ENCODE measurements at places on chromosomes 1 and 21.
A peak's percentile ranks its signal among the peaks of the same experiment; 100 is the strongest.

DNA sequence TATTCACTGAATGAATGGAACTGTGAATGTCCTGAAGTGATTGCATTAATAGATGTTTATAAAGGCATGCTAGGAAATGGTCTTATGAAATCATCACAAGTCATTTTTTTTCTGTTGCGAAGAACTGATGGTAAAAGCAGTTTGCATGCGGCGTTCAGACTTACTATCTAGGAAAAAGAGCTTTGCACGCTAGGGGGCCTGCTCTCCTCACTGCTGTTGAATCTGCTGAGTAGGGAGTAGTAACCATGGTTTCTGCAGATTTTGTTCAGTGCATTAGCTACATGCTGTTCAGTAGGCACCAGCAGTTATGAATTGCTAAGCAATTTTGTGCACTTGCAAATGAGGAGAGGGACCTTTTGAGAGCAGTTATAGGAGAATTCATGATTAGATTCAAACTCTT, 57.9 kb downstream of the CENPF start:
- DNase-seq: no peak

DNA sequence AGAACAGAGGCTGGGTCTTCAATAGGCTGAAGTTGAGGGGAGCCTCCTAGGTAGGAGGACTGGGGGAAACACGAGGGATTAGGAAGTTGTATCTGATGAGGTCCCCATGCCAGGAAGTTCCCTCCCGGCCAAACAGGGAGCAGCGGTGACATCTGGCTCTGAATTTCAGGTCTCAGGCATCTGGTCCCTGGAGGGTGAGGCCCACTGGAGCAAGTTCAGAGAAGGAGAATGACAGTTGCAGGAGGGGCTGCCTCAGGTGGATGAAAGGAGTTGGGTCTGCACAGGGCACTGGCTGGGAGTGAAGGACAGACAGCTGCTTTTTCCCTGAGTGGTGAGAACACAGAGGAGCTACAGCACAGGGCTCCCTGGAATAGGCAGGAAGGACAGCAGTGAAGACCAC, 9.1 kb downstream of the TMEM9 start:
- DNase-seq: no peak

DNA sequence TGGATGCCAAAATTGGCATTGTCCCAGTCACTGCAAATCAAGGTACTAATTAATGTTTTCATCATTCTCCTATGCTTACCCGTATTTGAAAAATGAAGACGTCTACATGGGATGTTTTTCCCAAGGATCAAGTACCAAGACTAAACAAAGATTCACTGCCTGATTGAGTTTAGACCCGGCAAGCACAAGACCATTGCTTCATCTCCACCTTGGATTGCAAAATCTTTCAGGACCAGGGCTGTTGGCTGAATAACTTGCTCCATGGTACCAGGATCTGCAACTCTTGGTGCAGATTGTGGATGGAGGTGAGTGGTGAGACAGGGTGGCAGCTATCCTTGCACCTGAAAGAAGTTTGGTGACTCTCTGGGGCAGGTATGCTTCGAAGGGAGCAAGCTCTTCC, 122.5 kb upstream of the ETS2 start:
- DNase-seq: no peak

DNA sequence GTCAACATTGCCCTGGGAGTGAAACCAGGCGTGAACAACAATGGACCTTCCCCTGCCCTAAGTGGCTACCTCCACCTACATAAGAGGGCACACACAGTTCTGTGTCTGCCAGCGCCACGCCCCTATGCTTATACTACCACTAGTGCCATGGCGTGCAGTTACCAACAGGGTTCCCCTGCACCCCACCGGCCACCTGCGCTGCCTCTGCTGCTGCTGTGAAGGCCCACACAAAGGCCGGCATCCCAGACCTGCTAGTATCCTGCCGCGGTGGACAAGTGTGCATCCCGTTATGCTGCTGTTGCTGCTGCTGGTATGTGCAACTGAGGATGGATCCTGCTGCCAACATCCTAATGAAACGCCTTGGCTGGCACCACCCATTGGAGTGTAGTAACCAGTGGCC, 75.7 kb downstream of the INTS7 start:
- no peak for DNase-seq

DNA sequence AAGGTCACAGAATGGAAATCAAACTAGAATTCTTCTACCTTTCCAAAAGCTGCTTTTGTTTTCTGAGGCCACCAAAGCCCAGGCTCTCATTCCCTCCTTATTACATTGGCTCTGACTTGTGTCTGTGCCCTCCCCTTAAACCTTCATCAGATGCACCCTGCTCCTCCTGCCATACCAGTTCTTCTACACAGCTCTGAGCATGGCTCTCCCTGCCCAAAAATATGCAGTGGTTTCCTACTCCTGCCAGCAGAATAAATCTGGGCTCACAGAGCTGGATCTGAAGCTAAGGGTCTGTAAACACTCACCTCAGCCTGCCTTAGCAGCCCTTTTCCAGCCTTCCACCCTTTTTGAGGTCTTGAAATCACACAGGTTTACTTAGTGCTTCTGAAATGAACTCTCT, 55.0 kb downstream of the TTC3 start:
- no peak for DNase-seq

DNA sequence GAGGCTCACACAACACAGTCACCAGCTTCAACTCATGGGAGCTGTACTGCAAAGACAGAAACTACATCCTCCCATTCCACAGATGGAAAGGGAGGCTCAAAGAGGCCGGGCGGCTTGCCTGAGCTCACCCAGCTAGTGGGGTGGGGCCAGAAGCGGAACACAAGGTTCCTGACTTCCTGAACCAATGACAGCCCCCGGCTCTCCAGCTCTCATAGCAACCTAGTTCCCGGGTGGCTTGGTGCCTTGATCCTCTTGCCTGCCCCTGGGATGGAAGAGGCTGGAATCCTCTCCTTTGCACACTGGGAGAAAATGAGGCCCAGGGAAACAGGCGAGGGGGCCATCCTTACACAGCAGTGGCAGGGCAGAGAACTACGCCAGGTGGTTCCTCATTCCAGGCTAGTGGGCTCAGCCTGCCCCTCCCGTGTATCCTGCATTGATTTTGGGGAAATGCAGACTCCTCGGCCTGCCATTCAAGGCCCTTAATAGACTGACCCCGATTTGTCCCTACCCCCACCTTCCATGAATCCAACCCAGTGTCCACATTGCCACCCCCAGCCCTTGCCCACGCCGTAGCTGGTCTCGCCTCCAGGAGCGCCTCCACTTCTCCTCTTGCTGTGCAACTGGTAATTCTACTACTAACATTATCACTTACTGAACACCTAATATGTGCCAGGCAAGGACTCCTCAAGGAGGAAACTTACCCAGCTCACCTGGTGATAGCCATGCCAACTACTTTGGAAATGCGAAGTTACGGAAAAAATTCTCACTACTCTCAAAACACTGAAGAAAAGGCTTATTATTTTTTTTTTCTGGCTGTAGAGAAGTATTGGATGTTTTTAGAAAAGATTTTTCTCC, 5.0 kb downstream of the RAP1GAP start:
- DNase-seq: no peak

DNA sequence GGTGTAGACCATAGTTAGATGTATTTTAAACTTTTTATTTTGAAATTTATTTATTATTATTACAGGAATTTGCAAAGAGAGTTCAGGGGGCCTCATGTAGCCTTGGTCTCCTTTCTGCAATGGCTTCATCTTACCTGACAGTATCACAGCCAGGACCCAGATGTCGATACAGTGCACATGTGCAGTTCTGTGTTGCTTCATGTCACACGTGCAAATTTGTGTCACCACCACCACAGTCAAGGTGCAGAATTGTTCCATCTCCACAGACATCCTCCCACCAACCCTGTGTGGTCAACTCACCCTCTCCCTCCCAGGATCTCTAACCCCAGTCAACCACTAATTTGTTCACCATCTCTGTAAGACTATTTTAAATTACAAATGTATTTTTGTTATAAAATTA, 184.5 kb downstream of the CAMTA1 start:
- no peak for DNase-seq

GRCh38 chr1:207202480-207202879, 98.4 kb downstream of the C4BPA start:
- no peak for DNase-seq

- no peak for DNase-seq
These were observed 58.9 kb downstream of the COL18A1 start for GRCh38 chr21:45463871-45464270.

DNA sequence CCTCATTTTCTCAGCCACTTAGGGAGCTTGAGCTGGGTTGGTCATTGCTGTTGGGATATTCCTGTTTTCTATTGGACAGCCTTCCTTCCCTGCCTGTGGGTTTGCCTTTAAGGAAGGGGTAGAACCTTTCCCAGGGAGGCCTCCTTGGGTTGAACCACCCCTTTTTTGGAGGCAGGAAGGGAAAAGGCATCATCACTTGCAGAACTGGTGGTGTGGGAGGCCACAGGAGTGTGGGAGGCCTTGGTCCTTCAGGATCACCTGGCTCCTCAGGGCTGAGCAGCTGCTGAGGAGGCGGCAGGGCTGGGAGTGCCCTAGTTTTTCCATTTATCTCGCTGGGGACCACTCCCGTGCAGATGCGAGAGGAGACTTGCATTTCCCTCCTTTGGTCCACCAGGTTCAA, 667 bp upstream of the CYB561D1 start:
- no peak for DNase-seq

GRCh38 chr1:47696737-47697441, 259.0 kb downstream of the FOXD2 start:
- no peak for DNase-seq

DNA sequence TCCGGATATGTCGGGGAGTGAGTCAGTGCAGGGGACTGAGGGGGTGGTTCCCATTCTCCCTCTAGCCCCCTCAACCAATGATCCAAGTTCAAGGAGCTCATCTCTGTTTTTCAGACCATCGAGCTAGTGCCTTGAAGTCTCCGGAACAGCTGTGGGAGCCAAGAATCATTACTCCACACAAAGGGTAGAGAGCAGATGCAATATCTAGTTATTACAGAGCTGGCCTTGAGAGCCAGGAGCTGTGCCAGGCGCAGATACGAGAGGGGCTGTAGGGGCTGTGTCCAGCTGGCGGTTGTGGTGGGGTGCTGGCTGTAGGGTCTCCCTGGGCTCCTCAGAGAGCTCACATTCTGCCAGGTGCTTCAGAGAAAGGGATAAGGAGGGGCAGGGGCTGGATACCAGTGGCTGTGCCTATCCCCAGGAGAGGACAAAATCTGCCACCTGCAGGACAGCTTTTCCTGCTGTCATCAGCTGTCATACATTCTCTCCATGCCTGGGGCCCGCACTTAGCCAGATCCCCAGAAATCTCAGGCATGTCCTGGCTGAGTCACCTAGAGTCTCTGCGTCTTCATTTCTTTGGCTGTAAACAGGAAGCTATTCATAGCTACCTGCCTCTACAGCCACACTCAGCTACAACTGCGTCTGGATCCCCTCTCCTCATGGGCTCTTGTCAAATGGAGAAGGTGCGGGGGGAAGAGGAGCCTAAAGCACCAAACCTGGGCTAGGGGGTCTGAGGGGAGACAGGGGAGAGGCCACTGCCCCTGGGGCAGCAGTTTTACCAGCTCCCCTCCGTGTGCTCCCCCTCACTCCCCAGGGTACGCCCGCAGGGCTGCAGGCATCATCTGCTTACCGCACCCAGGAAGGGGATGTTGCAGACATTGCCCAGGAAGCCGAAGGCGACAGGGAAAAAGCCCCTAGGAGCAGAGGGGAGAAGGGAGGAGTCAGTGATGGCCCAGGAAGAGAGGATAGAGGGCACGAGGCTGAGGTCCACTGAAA, 2.4 kb upstream of the KISS1 start:
- DNase-seq: peak; percentile 80

DNA sequence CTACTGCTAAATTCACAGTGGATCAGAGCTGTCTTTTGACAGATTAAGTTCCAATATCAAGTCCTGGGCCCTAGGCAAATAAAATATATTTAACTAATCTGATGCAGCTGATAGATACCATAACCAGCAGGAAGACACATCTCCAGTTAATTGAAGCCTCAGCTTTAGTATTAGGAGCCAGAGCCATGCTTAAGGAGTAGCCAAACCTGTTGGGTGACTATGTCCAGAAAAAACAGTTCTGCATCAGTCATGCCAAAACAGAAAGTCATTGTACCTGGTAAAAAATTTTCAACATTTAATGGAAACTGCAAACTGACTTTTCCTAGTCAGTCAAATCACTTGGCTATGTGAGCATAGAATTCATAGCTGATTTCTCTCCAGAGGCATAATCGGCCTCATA, 200.5 kb upstream of the RUNX1 start:
- no peak for DNase-seq

DNA sequence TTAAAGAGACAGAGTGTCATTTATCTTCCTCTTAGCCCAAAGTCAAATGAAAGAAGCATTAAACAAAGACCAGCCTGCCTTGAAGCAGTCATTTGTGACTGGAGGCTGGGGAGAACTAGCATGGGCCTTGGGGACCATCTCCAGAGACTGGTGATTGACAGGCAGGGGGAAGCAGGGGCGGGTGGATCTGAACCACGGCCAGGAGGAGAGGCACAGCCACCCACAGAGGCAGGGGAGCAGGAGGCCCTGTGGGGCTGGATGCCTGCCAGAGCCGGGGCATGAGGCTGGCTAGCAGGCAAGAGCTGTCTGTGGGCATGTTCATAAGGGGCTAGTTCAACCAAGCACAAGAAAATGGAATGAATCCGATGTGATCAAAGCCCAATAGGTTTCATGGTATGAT, 73.9 kb downstream of the PLXNA2 start:
- DNase-seq: no peak

GRCh38 chr1:203557390-203557789, 63.4 kb downstream of the OPTC start:
- no peak for DNase-seq

DNA sequence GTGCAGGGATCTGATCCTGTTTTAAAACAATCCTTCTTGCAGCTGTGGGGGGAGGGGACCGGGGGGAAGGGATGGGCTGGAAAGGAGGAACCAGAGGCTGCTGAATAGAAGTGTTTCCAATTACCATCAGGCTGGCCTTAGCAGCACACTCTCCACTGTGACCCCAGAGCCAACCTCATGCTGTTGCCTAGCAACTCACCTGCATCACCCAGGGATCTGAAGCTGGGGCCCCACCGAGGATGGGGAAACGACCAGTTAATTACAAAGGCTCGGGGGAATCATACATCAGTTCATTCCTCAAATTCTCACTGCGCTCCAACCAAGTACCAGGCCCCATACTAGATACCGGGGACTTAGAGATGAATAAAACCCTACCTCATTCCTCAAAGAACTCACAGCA, 11.9 kb upstream of the GPX7 start:
- DNase-seq: no peak

- no peak for DNase-seq
These were observed 1.8 kb upstream of the LIN9 start for GRCh38 chr1:226310637-226311195.

DNA sequence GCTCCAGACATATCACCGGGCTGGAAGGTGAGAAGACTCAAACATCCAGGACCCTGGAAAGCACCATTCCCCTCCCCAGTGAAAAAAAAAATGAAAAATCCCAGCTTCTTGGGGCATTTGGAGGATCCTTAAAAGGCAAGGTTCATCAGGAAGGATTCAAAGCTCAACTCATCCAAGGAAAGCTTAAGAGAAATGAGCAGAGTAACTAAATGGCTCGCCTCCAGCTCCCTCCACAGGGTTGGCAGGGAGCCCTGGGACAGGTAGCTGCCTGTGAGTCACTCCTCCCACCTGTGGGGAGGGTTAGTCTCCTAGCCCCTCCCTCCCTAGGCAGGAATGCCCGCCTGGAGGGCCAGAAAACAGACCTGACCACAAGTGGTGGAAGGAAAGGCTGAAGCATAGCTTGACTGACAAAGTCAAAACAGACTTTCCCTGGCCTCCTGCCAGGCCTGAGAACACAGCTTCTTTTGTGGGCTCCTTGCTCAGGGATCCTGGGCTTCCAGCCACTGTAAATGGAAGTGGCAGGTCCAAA, 712 bp upstream of the LAMB3 start:
- peak; percentile 6 for DNase-seq

Data from SW 1271 (cell line).